ENCODE measurements at places on chromosomes 7 and 10. TPM values are rescaled to one million over a fixed set of nuclear protein-coding genes. Genes with fewer than 3 reads are reported as not detected.
A peak's percentile ranks its signal among the peaks of the same experiment; 100 is the strongest.

GRCh38 chr10:47255033-47255813, 44.8 kb upstream of the GDF10 start:
- no peak for DNase-seq

GRCh38 chr7:28389504-28390395, 22.6 kb upstream of the CREB5 start:
- DNase-seq: no peak

DNA sequence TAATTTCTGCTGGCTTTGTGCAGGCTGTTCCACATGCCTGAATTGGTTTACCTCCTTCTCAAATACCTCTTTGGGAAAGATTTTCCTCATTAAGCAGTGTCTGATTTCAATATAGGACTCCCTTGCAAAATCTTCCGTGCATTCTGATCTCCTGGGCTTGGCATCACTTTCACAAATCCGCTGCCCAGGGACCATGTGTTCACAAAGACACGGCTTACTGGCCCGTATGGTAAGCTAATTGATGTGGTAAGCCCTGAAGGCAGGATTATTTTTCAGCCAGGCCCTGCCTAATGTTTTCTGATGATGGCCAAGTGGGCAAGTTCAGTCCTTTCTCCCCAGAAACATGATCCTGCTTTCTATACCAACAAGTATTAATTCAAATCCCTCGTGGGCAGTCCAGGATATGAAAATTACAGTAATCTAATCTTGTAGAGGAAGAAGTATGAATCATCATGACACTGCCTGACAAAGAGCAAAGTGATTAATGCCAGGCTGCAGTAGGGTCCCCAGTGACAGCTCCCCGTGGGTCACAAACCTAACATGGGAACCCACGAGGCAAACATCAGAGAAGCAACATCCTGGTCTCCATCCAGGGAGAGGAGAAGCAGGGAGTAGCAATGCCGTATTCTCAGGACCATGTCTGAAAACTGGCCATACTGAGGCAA, 11.6 kb upstream of the SVIL start:
- no peak for DNase-seq

DNA sequence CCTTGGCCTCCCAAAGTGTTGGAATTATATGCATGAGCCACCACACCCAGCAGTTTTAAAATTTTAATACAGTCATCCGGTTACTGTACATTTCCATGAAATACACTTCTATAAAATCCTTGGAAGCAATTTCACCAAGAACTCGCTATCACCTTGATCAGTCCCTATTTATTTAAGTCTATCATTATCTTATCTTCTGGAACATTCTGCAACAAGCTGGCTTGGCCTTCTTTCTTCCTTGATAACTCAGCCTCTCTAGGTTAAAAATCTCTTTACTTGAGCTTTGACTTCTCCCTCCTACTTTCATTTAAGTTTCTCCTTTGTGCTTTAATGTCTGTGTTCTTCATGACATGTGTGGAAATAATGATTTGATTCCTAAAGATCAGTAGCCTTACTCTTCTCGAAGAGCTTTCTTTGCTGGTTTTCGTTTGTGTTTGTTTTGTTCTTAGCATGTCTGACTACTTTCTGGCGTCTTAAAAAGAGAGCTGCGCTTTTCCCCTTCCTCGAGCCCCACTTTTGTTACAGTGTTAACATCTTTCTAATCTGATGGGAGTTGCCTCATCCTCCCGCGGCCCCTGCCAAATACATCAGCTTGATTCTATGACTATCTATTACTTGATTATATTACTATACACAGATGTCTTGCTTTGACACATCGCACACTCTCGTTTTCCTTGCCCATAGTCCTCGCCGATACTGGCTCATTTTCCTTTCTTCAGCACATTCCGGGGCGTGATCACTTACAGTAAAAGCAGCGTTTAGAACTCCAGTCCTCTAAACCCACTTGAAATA, 11.1 kb upstream of the CALML5 start:
- no peak for DNase-seq

- DNase-seq: no peak
These were observed 717 bp downstream of the ADCY1 start for GRCh38 chr7:45574669-45575500.

- no peak for DNase-seq
These were observed 8.6 kb downstream of the SLC13A1 start for GRCh38 chr7:123191132-123191531.

- DNase-seq: peak; percentile 42
These were observed 110.6 kb downstream of the CLEC2L start for GRCh38 chr7:139634087-139634486.

DNA sequence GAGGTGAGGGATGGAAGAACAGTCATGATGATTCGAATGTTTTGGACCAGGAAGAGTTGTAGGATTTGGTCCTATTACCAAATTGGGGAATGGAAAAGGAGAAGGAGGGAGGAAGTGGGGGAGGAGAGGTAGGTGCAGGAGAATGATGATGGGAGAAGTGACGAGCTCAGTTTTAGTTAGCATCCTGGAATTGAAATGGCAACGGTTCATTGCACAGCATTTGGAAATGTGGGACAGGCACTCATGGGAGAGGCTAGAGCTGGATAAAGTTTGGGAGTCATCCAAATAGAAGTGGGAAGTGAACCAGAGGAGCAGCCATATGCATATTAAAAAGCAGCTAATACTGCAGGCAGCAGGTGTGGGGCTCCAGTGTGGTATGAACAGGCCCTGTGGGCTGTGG, 253.6 kb downstream of the SORCS3 start:
- DNase-seq: no peak

DNA sequence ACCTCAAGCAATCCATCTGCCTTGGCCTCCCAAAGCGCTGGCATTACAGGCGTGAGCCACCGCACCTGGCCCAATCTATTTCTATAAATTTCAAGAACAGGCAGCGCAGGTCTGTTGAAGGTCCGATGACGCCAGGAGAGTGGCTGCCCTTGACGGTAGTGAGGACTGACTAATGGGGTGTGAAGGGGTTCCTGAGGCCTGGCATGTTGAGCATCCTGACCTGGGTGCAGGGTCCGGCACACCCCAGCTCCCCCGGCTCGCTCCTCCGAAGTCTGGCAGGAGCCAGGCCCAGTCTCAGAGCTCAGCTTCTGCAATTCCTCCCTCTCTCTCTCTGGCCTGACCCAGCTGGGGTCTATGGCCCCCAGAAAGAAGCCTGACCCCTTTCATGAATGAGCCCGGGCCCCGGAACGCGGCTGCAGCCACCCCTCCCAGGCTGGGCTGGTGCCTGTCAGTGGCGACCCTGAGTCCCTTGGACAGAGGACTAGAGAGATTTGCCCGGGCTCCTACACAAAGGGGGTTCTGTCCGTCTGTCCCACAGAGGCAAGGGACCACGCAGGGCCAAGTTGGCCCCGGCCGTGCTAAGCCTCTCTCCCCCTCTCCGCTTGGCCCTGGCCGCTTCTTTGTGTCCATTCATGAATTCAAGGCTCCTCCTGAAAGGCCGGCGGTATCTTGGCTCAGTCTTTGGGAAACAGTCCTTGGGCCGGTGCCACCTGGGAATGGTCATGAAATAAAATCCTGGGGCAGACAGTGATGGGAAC, 18.8 kb downstream of the MMD2 start:
- no peak for DNase-seq

- peak; percentile 62 for DNase-seq
These were observed 338 bp downstream of the ATP6V0E2 start for GRCh38 chr7:149873970-149874643.

DNA sequence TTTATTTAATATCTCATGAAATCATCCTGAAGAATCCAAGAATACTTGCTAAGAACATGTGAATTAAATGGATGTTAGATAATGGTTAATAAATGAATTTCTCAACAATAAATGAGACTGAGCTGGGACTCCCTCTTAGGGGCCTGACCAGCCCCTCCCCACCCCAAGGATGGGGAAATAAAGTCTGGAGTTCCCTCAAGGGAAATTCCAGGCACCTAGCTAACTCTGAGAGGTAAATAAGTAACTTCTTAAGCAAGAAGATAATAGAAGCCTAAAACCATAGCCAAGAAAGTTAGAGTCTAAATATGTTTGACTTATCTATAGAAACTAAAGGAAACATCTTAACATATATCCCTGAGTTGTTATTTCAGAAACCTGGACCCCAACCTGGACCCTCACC, 32.2 kb upstream of the PPP1R9A start:
- no peak for DNase-seq

DNA sequence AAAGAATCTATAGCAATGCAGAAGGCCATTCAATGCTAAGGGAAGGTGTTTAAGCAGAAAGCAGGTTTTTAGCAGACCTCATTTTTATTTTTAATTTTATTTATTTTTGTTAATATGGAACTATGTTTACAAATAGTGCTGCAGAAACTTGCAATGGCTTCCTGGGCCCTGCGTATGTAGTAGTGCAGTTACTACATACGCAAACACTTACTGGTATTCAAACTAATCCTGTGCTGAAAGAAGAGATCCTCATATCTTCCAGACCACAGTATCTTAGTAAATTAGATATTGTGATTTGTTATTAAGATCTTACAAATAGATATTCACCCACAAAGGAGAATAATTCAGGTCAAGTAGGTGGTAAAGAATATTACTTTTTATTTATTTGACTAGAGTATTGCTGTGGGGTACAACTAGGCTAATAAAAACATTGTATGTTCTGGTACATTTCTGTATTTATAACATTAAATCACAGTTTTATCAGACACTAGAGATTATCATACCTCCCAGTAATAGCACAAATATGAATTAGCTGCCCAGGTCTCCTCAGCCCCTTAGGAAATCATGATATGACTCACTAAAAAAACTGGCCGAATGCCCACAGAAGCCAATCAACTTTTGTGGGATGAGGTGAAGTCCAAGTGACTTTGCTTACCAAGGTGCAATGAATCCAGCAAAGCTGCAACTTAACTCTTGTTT, 57.6 kb downstream of the RNLS start:
- DNase-seq: no peak

GRCh38 chr7:55552320-55553023, 19.8 kb downstream of the VOPP1 start:
- DNase-seq: peak; percentile 68

DNA sequence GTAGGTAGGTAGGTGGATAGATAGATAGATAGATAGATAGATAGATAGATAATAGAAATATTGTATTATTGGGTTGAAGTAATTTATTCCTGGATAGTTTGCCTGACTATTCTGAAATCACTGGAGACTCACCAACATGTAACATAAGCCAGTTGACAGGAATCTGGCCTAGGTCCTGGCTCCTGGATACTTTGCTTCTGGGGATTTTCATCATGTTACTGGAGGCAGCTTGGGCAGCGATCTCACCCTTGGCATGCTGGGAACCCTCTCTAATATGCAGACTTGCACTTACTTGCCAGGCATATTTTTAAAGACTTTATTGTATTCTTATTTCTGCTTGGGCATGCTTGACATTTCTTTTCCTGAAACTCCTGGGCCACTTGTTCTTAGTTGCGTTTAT, 709.1 kb upstream of the FZD8 start:
- DNase-seq: no peak

DNA sequence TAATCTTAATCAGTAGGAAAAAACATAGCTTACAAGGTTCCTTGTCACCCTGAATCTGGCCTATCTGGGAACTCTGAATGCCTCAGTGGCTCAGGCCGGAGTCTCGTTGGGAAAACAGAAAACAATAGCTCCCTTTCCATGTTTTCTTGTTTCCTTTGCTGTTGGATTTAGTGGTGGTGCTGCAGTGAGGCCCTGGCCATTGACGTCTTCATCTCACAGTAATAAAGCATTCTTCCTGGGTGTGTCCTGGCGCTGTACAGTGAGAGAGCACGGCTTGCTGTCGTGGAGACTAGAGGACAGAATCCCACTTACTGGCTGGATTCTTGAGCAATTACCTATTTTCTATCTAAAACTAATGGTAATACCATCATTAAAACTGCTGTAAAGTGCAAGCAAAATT, 1.3 kb upstream of the SPOCK2 start:
- DNase-seq: no peak

DNA sequence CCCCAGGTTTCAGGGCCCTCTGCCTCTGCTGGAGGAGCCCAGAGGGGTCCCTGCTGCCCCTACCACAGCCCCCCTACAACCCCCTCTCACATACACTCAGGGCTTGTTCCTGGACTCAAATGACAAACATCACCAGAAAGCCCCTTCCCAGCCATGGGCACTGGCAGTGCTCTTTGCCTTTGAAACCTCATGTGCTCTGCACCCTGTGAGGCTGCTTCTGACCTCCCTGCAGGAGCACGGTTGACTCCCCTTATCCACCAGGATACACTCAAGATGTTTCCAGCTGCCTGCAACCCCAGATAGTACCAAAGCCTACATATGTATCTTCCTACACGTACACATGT, 3.5 kb upstream of the ADIRF start:
- peak; percentile 26 for DNase-seq

- no peak for DNase-seq
These were observed 23.8 kb upstream of the STN1 start for GRCh38 chr10:103941801-103942200.

- DNase-seq: no peak
These were observed 133.2 kb upstream of the IGFBP3 start for GRCh38 chr7:46054272-46054671.

DNA sequence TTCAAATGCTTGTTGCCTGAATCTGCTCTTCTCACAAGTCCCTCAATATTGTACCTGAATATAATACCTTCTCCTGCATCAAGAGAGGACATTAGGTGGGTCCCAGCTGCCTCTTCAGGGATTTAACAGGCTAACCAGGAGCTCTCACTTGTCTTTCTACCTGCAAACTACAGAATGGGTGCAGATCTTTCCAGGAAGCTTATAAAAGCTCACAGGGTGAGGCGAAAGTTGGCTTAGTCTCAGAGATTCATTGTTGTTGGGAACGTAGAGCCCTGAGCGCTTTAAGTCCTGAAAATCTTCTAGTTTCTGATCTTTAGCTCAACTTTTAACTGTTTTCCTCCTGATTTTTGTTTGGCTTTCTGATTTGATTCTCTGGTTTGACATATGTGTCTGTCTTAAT, 25.0 kb downstream of the PLAU start:
- DNase-seq: no peak

GRCh38 chr10:114565066-114565465, 93.0 kb downstream of the ABLIM1 start:
- DNase-seq: no peak

GRCh38 chr10:110490640-110491039, 7.1 kb upstream of the DUSP5 start:
- DNase-seq: no peak

Gene HTR7
- total RNA-seq: 0.76 TPM

Gene CNPY1
- total RNA-seq: 0.40 TPM

Gene C7orf33
- not detected for total RNA-seq

Gene BUD23
- 47.5 TPM for total RNA-seq

Gene EEPD1
- 19.8 TPM for total RNA-seq

Gene CDK14
- total RNA-seq: 1.5 TPM

Gene ADAM12
- 2.5 TPM for total RNA-seq

Gene MRC1
- total RNA-seq: 9.1 TPM

Gene FOXP2
- 46.2 TPM for total RNA-seq

Gene CREB3L2
- total RNA-seq: 20.6 TPM
